Mesenteric fat pad (tissue), 1 donor: ENCODE measurements at places on chromosomes 3 and 15. TPM values are rescaled to one million over a fixed set of nuclear protein-coding genes. Genes with fewer than 3 reads are reported as not detected.
A peak's percentile ranks its signal among the peaks of the same experiment; 100 is the strongest.

CCR9 gene
- not detected for total RNA-seq

- DNase-seq: no peak
Measured at GRCh38 chr15:42707068-42707467, 29.9 kb downstream of the CDAN1 start.

DNA sequence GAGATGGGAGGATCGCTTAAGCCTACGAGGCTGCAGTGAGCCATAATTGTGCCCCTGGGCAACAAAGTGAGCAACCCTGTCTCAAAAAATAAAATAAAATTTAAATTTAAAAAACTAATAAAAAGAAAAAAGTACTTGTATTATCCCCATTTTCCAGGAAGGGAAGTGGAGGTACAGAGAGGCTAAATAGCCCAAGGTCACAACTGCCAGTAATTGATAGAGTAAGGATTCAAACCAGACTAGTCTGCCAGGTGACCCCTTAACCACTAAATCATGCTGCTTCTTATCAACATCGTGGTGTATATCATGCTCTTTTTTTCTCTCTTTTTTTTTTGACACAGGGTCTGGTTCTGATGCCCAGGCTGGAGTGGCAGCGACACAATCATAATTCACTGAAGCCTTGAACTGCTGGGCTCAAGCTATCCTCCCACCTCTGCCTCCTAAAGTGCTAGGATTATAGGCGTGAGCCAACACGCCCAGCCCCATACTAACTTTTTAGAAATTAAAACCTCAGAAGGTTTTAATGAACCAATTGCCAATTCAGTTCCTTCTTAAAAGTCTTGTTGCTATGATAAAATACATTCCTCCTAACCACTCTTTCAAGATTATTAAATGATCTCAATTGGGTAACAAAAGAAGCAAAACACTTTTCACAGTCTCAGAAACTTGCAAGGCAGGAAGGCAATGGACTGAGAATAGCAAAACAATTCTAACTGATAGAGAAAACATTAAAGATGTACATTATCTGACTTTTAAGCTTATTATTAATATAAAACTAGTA is 30.5 kb downstream of the HERC1 start:
- no peak for DNase-seq

- DNase-seq: no peak
Measured at GRCh38 chr3:156892701-156893100, 66.5 kb downstream of the LEKR1 start.

DNA sequence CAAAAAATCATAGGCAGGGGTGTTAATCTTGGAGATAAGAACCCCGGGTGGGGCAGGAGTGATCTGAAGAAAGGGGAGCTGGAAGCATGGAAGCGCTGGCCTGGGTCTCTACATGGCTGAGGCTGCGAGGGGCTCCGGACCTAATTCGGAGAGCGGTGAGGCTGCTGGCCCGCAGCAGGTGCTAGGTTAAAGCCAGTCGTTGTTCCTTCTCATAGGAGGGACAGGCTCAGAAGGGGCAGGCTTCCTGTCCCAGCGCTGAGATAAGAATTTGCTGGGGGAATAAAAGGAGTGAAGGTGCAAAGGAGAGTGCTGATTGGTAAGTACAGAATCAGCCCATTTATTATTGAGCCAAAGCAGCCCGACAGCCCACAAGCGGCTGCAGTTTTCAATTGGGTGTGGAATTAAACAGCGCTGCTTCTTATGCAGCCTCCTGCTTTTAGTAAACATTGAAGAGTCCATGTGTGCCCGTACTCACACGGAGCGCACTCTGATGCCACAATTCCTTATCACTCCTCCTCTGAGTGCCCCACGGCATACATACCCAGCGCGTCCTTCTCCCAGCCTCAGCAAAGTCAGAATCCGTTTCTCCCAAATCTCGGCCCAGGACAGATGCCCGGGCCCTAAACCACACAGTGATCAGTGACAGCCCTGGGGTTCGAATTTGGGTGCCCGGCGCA is 17.1 kb downstream of the CHST13 start:
- DNase-seq: peak; percentile 84
